Common myeloid progenitor, CD34-positive (primary cell): ENCODE measurements at places on chromosomes 11 and 22.
A peak's percentile ranks its signal among the peaks of the same experiment; 100 is the strongest.

DNA sequence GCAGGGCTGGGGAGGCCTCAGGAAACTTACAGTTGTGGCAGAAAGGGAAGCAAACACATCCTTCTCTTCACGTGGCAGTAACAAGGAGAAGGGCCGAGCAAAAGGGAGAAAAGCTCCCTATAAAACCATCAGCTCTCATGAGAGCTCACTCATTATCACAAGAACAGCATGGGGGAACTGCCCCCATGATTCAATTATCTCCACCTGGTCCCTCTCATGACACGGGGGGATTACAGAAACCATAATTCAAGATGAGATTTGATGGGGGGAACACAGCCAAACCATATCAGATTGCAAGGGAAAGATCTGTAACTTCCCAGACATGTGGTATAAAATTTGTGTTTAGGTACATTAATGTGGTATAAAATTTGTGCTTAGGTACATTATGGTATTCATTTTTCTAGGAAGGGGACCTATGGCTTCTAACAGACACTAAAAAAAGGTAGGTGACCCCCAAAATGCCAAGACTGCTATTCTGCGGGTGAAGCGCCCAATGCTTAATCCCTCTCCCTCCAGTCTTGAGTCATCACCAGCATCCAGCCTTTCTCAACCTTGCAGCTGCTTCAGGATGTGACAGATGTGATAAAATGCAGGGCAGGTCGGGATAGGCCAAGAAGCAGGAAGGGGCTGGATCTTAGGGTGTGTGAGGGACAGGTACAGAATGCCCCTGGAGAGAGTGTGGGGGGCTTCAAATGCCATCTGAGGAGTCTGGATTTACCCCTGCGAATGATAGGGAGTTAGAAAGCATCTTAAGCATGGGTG is 57.7 kb upstream of the AMPD3 start:
- peak; percentile 27 for DNase-seq

DNA sequence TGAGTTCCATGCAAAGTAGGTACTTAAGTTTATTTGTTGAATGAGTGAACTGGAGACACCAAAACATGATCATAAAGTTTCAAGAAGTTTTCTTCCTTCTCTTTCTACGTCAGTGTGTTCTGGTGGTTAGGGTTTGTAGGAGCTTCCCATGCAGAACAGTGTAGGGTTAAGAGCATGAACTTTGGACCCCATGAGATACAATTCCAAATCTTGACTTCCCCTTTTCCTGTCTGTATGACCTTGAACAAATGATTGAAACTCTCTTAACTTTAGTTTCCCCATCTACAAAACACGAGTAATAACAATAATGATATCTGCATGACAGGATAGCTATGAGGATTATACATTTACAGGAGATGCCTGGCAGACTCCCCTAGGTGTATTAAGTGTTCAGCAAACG is 41.0 kb upstream of the TENM4 start:
- DNase-seq: no peak

GRCh38 chr11:9344061-9344680 is 29.8 kb upstream of the TMEM41B start:
- DNase-seq: peak; percentile 16

- no peak for DNase-seq
Measured at GRCh38 chr11:8242118-8242475, 21.6 kb downstream of the LMO1 start.

GRCh38 chr11:71582309-71582895 is at the start of gene KRTAP5-11:
Gene KRTAP5-11, minus strand, starts transcription at chr11:71582875. Its CDS starts 38 bp downstream, at chr11:71582837.
- no peak for DNase-seq

DNA sequence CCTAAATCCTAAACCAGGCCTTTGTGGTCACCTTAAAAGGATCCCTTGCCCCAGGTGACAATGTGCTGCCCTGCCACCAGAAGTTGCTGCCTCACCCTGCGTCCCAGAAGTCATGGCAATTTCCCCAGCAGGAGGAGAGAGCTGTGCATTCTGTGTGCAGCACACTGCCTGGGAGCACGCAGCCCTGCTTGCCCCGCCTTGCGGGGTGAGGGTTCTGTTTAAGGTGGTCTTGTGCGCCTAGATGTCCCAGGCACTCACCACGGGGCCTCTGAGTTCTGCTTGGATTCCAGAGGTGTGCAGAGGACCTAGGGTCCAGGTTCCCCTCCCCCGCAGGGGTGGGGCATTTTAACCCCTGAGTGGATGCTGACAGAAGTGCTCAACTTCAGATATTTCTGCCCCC is 95.0 kb downstream of the GRAMD1B start:
- DNase-seq: no peak

- peak; percentile 97 for DNase-seq
Measured at GRCh38 chr11:65498977-65499712, at the start of gene MALAT1. Gene MALAT1, plus strand, starts transcription at chr11:65499045.

DNA sequence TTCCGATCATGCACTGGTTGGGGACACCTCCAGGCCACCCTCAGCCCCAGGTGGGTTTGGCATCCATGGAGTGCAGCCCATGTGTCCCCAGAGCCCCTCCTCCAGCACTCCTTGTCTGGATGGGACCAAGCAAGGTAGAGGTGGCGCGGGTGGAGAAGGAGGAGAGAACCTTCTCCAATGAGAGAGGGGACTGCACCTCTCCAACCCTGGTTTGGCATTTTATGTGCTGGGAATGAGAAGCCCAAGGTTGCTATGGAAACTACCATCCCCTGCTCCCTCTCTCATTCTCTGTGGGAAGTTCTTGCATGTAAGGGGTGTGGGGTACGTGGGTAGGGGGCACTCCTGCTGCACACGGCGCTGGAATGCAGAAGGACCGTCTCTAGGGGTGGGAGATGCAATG is 21.8 kb upstream of the RASD2 start:
- DNase-seq: no peak

- DNase-seq: no peak
Measured at GRCh38 chr11:86408845-86409244, 34.2 kb downstream of the CCDC81 start.

DNA sequence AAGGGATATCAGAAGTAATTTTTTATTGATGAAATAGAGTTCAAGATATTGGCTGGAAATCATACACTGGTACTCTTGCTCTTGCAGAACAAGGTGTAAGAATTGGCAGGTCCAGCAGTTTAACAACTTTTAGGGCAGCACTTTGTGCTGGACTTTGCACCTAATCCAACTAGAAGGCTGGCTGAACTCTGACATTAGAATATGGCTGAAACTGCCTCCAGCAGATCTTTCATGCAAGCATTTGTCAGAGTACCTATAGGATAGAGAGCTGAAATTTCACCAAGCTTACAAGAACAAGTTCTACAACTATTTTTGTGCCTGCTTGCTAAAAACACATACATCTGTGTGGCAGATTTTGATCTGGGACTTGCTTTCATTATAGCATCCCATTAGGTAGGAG is 17.2 kb downstream of the HPS5 start:
- no peak for DNase-seq

GRCh38 chr11:406796-407650 is 7.8 kb downstream of the SIGIRR start:
- DNase-seq: peak; percentile 98
